ENCODE measurements at places on chromosomes 12 and 14.

GRCh38 chr12:52042706-52043385, 8.4 kb upstream of the NR4A1 start:
- no peak for DNase-seq

DNA sequence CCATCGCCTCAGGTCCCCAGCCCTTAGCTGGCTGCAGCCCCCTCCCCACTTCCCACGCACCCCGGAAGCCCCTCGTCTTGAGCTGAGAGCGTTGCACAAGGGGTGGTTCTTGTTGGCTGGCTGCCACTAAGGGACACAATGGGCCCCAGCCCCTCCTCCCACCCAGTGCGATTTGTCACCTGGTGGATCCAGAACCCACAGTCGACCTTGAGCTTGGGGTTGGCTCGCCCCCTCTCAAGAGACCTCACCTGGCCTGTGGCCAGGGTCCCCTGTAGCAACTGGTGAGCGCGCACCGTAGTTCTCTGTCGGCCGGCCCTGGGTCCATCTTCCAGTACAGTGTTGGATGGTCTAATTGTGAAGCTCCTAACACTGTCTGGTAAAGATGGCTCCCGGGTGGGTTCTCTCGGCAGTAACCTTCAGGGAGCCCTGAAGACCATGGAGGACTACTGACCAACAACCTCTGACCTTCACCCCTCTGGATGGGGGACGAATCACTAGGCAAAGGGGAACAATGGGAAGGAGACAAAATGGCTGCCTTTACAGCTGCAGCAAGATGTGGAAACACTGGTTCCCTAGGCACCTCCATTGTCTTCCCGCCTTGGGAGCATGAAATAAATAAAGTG, 6.6 kb downstream of the PHB2 start:
- no peak for DNase-seq

- DNase-seq, result no peak
Observed at GRCh38 chr12:82963956-82964355, 277.2 kb downstream of the TMTC2 start.

GRCh38 chr12:47078086-47078395, 1.4 kb upstream of the PCED1B start:
- DNase-seq, result no peak
